ENCODE measurements at places on chromosomes 6 and 20. TPM values are rescaled to one million over a fixed set of nuclear protein-coding genes. Genes with fewer than 3 reads are reported as not detected.

Gene GSTA3
- total RNA-seq: not detected

Gene HEBP2
- total RNA-seq: 60.5 TPM

Gene BPIFB4
- total RNA-seq: not detected

Gene LY6G5C
- total RNA-seq: 0.16 TPM

Gene CCN5
- 59.2 TPM for total RNA-seq

Gene CALHM4
- not detected for total RNA-seq

Gene ZC2HC1B
- total RNA-seq: 0.16 TPM

Gene LAMA4
- total RNA-seq: 518 TPM

Gene ERVFRD-1
- not detected for total RNA-seq

Gene CTCFL
- not detected for total RNA-seq

Gene LKAAEAR1
- total RNA-seq: not detected

Gene GSTA2
- not detected for total RNA-seq

Gene VSX1
- not detected for total RNA-seq

Gene RSPH4A
- 0.97 TPM for total RNA-seq

Gene DBNDD2
- 3.9 TPM for total RNA-seq

Gene SMIM8
- total RNA-seq: 8.0 TPM

Gene RFX6
- total RNA-seq: not detected

Gene OGFRL1
- total RNA-seq: 45.5 TPM

Gene SLC13A3
- total RNA-seq: 2.4 TPM

Gene STX11
- 3.2 TPM for total RNA-seq

Gene FNDC11
- total RNA-seq: 0.65 TPM

Measured in hair follicle dermal papilla cell (primary cell).